Activated CD8-positive, alpha-beta memory T cell treated with anti-CD3 and anti-CD28 coated beads for 4 hours (primary cell): ENCODE measurements at places on chromosomes 6 and 20.

DNA sequence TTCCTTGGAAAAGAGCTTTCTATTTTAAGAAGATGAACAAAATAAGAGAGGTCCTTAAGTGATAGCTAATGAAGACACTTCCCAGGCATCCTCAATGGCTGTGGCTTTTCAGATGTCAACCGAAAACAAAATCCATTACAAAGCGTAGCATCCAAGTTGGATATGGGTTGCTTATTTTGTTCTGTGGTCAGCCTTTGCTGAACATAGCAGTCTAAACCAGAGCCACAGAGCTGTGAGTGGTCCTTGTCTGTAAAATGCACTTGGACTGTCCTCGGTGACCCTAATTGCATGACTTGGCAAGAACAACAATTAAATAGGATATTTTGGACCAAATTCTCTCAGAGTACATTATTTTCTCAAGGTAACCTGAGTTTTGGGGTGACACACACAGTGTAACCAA, 10.4 kb upstream of the BFSP1 start:
- DNase-seq = no peak

GRCh38 chr6:151399679-151400078, 8.3 kb upstream of the ZBTB2 start:
- DNase-seq = no peak

DNA sequence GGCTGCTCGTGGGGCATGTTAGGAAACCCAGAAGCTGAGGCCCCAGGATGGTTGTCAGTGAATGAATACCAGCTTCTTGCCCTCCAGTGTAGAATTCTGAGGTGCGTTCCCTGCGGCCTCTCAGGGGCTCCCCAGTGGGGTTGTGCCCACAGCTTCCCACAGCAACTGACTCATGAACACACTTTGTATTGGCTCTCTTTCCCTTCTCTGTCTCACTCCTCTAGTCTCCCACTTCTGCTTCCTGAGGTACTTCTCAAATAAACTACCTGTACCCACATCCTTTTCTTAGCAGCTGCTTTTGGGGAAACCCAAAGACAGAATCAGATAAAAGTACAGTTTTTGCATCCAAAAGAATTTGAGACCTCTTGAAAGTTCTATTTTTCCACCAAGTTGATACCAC, 107.7 kb upstream of the JAG1 start:
- no peak for DNase-seq

- DNase-seq = no peak
These were observed 34.7 kb downstream of the HM13 start for GRCh38 chr20:31548820-31549512.

GRCh38 chr20:31713312-31714273, 9.1 kb downstream of the BCL2L1 start:
- DNase-seq = no peak

GRCh38 chr6:63565727-63566596, 6.3 kb upstream of the LOC128125822 start:
- DNase-seq = no peak

DNA sequence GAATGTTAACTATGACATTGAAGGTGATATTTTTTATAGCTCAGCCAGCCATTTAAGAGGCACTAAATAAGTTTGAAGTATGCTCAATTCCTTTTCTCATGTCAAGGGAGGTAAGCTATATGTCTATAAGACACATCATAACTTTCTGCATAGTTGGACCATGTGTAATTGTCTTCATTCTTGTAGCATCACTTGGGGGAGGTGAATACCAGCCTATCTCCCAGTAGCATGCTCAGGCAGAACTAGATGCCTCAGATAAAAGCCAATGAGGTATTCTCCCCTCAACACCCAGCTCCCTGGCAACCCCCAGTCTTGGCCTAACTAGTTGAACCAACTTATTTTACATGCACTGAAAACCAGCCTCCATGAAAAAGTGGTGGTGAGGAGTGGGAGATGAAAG, 158.3 kb upstream of the JAG1 start:
- no peak for DNase-seq
